Activated CD4-positive, alpha-beta T cell treated with anti-CD3 and anti-CD28 coated beads for 1 hour (primary cell): ENCODE measurements at places on chromosomes 12 and 14.

- DNase-seq = no peak
These were observed 71.3 kb downstream of the CRACR2A start for GRCh38 chr12:3681595-3682061.

DNA sequence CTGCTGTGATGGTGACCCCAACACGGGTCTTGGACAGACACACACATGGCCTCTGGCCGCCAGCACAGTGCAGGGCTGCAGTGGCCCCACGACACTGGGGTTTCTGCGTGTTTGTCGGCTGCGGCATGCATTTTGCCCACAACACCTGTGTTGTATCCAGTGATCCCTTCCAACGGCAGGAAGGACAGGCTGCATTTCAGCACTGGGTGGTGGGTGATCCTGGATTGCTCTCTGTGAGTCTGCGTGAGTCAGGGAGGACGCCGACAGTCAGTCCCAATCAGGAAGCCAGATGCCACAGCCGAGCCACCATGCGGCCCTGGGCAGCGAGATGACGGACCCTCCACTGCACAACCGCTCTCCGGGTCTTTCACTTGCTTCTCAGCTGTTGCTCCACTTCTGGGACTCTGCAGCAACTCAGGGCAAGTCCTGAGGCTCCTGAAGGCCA is 20.6 kb downstream of the LRTM2 start:
- DNase-seq = no peak

GRCh38 chr12:18421867-18422266 is 160.5 kb downstream of the PIK3C2G start:
- DNase-seq = no peak

DNA sequence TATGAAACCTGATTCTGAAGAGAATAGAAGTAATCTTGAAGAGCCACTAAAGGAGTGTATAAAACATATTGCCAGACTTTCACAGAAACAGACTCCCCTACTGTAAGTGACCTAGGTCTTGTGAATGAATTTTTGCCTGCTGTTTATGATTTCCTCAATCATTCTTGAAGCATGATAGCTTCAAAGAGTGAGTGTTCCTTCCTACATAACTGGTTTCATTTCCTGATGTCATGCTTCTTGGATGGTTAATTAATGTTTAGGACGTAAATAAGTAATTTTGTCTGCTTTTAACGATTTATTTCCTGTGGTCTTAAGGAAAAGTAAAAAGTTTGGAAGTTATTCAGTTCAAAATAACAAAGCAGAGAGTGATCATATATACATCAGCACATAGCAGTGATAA is 129.8 kb downstream of the PIK3C2G start:
- no peak for DNase-seq

GRCh38 chr14:43665570-43666267 is 841.4 kb downstream of the FSCB start:
- DNase-seq = no peak

DNA sequence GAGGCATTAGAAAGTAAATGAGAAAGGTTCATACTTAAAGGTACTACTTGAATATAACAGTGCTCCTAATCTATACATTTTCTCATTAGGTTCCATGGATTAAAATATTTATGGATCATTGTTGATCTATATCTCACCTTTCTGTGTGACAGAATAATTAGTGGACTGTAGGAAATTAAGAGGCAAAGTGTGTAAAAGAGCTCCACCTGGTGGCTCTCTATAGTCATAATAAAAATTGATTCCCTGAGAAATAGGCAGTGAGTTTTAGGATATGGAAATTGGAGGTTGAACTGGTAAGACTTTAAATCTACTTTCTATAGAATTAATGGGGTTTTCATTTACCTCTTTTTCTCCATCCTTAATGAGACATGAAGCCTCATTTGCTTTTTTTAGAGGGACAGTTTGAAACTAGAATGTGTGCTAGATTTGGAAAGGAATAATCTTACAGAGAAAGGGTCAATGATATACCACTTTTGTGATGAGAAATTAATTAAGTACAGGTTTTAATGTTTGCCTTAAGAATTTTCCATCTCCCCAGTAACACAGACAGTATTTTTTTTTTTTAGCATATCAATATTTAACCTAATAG is 11.8 kb upstream of the DERA start:
- DNase-seq = no peak

GRCh38 chr14:92441751-92442504 is 71.7 kb upstream of the RIN3 start:
- no peak for DNase-seq

- DNase-seq = no peak
These were observed 4.7 kb upstream of the KRT77 start for GRCh38 chr12:52708010-52708409.

DNA sequence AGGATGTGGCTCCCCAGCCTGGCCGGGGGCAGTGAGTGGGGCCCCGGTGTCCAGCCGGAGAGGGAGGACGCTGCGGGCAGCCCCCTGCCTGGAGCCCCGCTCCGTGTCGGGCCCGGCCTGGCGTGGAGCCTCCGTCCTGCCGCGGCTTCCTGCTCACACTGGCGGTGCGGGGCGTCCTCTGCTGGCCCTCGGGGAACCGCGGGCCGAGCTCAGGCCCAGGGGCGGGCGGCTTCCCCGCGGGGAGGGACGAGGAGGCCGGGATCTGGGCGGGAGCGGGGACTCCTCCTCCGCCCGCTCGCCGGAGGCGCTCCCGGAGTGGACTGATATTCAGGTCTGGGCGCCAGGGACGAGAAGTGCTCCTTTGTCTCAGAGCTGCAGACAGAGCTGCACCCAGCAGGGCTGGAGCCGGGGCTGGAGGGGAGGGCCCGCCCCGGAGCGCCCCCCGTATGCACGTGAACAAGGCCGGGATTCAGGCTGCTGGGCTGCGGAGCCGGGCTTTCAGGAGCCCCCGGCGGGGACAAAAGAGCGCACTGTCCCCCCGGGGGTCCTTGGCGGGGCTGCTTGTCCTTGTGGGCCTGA is 2.2 kb downstream of the MMP17 start:
- DNase-seq = no peak

GRCh38 chr12:58086006-58086405 is 144.6 kb downstream of the ATP23 start:
- no peak for DNase-seq

DNA sequence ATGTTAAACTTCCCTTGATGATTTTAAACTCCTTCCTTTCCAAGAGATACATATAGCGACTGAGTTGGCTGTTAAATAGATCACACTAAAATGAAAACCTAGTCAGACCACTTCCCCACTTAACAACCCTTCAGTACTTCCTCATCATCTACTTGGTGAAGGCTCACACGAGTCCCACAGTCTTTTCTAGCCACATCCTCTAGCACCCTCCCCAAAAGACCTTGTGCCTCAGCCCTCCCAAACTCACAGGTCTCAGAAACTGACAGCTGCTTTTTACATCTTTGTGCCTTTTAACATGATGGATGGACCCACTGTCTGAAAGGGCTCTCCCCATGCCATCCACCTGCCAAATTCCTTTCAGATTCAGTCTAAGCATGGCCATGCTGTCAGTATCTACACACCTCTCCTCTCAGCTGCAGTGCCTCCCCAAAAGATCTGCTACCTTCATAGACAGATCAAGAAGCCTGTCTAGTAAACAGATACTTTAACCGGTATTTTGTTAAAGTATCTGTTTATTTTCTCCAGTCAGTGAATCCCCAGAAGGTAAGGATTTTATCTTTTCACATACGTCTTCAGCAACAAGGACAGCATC is 65.1 kb upstream of the GPHB5 start:
- no peak for DNase-seq

DNA sequence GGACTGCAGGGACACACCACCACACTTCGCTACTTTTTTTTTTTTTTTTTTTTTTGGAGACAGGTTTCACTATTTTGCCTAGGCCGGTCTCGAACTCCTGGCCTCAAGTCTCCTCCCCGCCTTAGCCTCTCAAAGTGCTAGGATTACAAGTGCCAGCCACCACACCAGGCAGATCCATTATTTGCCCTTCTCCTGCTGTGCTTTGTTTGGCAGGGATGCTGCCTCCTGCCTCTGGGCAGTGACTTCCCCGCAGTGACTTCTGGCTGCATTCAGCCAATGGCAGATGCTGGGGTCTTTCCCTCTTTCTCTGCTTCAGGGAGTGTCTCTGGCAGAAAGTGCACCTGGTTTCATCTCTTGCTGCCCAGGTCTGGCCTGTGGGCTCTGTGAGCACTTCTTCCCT is 6.7 kb upstream of the MORN3 start:
- no peak for DNase-seq

GRCh38 chr14:23941230-23941629 is 12.3 kb upstream of the DHRS4 start:
- no peak for DNase-seq

- no peak for DNase-seq
These were observed 63.9 kb upstream of the POC1B start for GRCh38 chr12:89589753-89590152.

DNA sequence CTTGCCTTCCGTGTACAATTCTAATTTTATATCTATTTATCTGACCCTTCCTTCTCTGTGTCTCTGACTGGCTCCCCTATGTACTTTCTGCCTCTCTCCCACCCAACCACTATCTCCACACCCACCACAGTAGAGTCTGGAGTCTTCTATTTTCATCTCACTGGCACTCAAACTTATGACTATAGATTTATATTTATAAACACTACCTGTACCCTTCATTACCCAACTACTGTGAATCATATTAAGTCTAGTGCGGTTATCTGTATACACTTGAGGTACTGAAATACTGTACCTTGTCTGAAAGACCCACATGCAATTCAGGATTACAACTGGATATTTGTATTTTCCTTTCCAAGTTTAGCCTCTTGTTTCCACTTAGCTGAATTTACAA is 36.1 kb downstream of the ATP2B1 start:
- no peak for DNase-seq

DNA sequence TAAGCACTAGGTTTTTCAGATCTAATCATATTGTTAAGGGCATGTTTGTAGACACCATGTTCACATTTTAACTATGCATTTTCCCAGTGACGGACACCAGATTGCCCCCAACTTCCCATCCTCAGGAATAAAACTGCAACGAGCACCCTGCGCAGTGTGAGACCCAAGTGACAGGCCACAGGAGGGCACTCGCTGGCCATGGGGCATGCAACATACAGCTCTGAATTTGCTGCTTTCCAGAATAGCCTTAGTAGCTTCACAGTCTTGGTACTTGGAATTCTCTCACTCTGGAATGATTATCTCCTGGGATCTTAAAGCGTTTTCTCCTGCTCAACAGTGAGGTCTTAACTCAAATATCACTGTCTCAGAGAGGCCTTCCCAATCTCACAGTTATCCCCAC is 972 bp upstream of the DDX47 start:
- DNase-seq = no peak

DNA sequence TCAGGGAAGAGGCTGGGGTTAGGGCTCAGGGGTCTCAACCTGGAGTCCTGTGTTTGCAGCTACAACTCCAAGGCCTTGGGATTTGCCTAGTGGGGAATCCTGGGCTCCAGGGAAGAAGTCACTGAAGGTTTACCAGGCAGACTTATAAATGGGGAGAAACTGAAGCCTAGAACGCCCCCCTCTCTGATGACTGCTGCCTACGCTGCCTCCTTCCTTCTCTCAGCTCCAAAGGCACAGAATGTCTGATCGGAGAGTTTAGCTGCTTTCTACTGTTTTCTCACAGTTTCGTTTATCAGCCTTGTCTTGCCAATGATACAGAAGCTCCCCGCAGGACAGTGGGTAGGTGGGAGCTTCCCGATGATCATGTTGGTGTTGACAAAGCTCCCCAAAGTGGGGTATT is 101.7 kb downstream of the CACNA1C start:
- no peak for DNase-seq

GRCh38 chr14:90815822-90816662 is at the start of gene TTC7B:
Gene TTC7B (minus strand): TSS chr14:90816430. CDS start chr14:90816295, 135 bp downstream.
- DNase-seq = no peak

GRCh38 chr14:80621701-80622100 is 319.8 kb downstream of the CEP128 start:
- no peak for DNase-seq

DNA sequence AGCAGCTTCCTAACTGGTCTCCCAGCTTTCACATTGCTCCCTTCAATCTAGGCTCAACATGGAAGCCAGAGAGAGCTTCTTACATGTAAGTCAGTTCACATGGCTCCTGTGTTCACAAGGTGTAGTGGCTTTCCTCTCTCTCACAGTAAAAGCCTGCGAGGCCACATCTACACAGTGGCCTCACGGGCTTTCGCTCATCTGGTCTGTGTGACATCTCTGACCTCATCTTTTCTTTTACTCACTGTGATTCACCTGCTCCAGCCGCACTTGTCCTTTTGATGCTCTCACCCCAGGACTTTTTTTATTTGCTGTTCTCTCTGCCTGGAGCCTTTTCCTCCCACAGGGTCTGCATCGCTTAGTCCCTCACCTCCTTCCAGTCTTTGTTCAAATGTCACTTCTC is 122.1 kb downstream of the SLC5A8 start:
- DNase-seq = no peak

- no peak for DNase-seq
These were observed 193.9 kb upstream of the OR4E1 start for GRCh38 chr14:21867541-21867940.

- DNase-seq = no peak
These were observed 109.1 kb upstream of the BCL2L14 start for GRCh38 chr12:11961686-11962085.

GRCh38 chr12:82904219-82904790 is 217.6 kb downstream of the TMTC2 start:
- no peak for DNase-seq

DNA sequence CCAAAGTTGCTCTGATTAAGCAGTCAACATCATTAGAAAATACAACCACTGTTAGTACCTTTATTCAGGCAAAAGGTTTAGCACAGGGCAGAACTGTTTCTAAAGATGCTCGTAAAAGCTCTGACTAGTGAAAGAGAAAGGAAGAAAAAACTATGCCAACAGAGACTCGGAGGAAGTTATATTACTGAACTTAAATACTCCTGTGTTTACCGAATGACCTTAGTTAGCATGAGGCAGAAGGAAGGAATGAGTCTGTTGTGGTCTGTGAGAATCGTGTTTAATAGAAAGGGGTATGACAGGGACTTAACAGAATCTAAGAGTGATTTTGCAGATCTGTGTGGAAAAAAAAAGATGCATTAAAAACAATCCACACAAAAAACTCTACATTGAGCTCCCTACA is 84.1 kb upstream of the OVCH1 start:
- DNase-seq = no peak

GRCh38 chr12:123289911-123290310 is 18.3 kb upstream of the CDK2AP1 start:
- no peak for DNase-seq

GRCh38 chr12:29148596-29148910 is 525 bp upstream of the FAR2 start:
- DNase-seq = no peak

DNA sequence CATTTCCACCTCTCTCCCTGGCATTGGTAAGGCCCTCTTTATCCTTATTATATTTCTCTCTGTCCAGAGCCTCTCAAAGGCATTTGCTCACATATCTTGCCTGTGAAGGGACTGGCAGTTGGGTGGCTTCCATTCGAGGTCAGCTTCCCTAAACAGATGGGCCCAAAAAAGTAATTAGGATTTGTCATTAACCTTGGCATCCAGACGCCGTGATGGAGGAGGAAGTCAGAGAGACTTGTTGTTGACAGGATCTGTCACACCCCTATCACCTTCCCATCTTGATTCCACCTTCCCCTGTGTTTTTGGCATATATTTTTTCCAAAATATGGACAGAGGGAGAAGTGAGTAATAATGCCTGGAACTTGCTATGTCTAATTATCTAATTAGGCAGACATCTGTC is 54.0 kb upstream of the OAS1 start:
- DNase-seq = no peak

GRCh38 chr14:91272341-91273272 is 28.1 kb upstream of the GPR68 start:
- DNase-seq = no peak

GRCh38 chr12:58424735-58425392 is 483.5 kb downstream of the ATP23 start:
- no peak for DNase-seq
